ENCODE measurements at places on chromosomes 2 and 18.

DNA sequence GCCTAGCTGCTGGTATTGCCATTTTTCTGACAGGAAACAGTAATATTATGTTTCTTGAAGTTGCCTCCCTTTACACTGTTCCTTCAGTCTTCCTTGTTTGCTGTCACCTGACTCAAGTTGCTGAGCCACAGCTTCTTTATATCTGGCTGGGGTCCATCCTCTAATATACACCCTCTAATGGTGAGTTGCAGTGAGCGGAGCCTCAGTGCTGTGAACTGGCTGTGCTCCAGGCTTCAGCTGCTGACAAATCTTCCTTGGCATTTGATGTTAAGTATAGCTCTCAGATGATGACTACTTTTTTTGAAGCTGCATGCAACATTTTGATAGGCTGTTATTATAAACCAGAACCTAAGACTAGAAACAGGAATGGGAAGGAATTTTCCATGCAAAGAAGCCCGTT, 366.7 kb downstream of the NUP35 start:
- no peak for DNase-seq

GRCh38 chr2:254241-254640, 9.6 kb downstream of the SH3YL1 start:
- no peak for DNase-seq

GRCh38 chr2:11610624-11611242, 59.3 kb downstream of the NTSR2 start:
- DNase-seq, result no peak

DNA sequence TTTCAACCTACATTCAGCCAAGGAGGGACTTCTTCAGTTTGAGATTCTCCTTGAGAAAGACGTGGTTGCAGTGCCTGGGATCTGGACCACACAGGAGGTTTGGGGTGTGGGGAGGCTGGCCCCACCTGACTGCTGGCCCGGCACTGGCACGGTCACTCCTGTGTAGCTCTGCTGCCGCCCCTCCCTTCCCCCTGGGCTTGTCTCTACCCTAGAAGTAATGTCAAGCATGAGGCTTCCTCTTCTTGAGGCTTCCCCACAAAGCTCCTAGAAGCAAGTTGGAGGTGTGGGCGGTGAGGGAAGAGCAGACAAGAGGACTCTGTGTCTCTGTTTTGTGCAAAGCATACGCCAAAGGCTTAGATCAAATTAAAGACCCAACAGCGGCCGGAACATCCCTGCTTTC, 8.7 kb downstream of the KLHL29 start:
- no peak for DNase-seq

DNA sequence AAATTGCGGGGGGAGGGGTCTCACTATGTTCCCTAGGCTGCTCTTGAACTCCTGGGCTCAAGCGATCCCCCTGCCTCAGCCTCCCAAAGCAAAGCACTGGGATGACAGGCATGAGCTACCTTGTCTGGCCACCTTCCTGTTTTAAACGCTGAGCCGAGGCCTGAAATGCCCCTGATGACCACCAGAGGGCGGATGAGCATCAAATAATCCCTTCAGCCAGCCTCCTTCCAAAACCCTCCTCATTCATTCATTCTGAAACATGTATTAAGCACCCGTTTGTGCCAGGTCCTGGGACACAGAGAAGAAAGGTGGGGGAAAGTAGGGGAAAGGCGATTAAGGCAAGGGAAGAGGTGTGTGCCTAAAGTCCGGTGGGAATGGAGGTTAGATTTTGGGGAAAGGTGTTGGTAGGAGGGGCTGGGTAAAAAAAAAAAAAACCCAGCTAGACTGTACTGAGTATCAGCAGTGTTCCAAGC, 30.7 kb upstream of the PTMA start:
- DNase-seq, result peak; percentile 82

DNA sequence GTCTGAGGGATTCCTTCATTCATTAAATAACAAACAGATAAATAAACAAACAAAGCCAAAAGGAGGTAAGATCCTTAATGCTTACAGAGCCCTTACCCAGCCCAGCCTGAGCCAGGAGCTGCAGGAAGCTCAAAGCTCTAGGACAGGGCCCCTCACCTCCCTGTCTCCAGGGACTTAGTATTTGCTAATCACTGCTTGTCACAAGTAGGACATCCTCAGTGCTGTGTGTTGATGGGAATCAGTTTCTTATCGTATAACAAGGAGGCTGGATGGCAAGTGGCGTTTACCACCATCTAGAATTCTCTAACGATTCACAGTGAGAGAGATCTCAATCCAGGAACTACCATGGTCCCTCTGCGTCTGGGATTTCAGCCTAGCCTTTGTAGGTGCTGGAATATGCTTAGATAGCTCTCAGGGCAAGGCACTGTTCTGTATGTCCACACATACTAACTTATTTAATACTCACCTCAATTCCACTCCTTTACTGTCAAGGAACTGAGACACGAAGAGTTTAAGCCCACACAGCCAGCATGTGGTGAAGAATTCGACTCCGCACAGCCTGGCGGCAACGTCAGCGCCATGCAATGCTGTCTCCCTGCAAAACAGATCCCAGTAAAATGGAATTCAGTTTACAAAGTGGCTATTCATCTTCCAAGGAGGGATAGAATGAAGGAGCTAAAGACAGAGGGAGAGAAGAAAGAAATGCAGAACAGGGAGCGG, 164.8 kb downstream of the MYCN start:
- DNase-seq, result no peak
